ENCODE measurements at places on chromosomes 5 and 9. TPM values are rescaled to one million over a fixed set of nuclear protein-coding genes. Genes with fewer than 3 reads are reported as not detected.

DNA sequence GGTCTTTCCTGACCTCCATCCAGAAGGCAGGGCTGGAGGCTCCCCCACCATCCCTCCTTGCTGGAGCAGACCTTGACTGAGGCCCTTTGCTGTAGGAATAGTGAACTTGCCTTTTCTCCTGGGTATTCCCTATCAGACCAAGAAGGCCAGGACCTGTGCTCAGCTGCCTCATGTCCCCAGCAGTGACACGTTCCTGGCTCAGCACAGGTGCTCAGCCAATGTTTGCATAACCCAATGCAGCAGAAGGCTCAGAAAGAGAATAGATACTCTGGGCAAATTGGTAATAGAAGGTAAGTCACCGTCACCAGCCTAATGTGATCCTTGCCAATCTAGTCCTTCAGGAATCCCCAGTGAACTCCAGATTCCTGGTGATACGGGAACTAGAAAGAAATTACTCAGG is 96.4 kb downstream of the ACTL7B start:
- DNase-seq: no peak

The IFNA13 gene
- total RNA-seq: not detected

- peak; percentile 81 for DNase-seq
Observed at GRCh38 chr9:114155263-114155994, at the start of gene COL27A1. Gene COL27A1, plus strand, starts transcription at chr9:114155537. Its CDS starts 414 bp downstream, at chr9:114155951.

- DNase-seq: no peak
Observed at GRCh38 chr9:91729558-91729842, 220.5 kb downstream of the ROR2 start.

DNA sequence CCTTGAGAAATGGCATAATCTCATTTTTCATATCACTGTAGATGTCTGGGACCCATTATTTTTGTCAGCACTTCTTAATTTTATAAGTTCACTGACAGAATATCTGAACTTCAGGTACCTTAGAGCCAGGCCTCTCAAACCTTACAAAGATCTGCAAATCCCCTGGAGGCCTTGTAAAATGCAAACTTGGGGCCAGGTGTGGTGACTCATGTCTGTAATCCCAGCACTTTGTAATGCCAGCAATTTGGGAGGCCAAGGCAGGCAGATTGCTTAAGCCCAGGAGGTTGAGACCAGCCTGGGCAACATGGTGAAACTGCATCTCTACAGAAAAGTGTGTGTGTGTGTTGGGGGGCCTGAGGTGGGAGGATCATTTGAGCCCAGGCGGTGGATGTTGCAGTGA is 30.8 kb downstream of the RASGRF2 start:
- DNase-seq: peak; percentile 27

The ARL10 gene
- 13.4 TPM for total RNA-seq

The IFNB1 gene
- total RNA-seq: not detected

The NKD2 gene
- total RNA-seq: 2.2 TPM

The UBTD2 gene
- 23.7 TPM for total RNA-seq

The WDR31 gene
- 0.32 TPM for total RNA-seq

DNA sequence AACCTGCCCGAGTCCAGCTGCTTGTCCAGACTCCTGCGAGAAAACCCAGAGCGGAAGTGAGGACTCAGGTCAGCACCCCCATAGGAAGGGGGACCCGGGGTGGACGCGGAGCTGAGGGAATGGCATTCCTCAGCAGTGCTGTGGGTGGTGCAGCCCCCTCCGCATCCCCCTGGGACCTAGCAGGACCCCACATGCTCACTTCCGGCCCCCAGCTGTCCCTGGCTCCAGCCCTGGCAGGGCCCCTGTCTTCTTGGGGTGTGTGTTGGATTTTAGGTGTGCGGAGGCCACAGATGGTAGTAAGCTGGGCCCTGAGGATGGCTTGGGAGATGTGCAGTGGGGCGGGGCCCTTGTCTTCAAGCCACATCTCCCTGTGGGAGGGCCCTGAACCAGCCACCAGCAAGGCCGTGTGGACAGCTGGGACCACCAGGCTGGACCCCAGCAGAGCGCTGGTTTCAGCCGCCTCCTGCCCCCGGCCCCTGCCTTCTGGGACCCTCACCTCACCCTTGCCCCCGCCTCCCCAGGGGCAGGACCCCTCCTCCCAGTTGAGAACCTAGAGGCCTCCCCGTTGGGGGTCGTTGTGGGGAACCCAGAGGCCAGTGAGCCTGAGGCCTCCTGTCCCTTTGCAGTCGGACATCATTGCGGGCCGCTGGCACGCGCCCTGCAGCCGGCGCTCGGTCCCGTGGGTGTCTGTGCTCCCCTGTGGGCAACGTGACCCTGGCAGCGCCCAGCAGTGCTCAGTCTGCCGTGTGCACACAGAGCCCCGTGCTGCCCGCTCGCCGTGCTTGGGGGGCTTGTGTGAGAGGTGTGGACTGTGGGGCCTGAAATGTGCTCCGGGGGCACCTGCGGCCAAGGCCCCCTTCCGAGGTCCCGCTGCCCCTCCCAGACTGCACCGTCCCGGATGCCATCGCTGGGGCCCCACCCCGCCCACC is 10.8 kb upstream of the SLC9A3 start:
- no peak for DNase-seq

GRCh38 chr5:64822320-64822719 is 53.6 kb downstream of the CWC27 start:
- DNase-seq: no peak

- no peak for DNase-seq
Observed at GRCh38 chr9:89666950-89667349, 62.1 kb downstream of the GADD45G start.

GRCh38 chr5:32908641-32909040 is 197.5 kb downstream of the NPR3 start:
- DNase-seq: peak; percentile 35

The SLC27A6 gene
- total RNA-seq: 0.32 TPM

GRCh38 chr9:76703270-76703669 is 61.0 kb upstream of the PCA3 start:
- DNase-seq: no peak

The GFPT2 gene
- 28.9 TPM for total RNA-seq

DNA sequence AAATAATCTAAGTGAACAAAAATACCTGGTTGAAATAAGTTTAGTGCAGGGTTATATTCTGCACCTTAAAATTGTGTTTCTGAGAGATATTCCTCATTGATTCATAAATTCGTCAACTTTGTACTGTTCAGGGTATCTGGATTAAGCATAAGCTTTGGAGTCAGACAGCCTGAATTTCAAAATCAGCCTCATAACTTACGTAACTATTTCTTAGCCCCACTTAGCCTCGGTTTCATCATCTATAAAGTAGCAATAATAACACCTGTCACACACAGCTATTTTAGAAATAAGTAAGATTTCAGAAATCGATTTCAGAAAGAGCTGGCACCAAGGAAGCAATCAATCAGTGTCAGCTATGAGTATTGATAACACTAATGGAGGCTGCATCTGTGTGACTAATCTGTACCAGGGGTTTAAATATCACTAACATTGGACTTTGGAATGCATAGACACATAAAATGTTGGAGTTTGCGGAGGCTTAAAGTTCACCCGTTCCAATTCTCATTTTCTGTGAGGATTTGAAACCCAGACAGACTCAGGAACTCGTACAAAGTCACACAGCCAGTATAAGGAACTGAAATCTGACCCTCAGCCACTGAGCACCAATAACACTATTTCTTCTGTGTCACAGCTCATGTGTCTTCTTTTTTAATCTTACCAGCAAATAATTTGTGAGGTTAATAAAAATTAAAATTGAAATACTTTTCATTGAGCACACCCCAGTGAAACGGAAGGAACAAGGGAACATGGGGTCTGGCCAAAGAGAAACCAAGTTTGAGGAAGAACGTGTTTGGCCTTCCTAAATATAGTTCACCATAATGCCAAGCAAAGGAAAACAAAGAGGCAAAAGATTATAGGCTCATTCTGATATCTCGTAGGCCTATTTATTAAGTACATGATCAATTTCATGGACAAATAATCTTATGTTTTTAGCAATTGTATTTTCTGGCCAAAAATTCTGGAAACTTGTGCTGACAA is 194.4 kb upstream of the PTGER4 start:
- peak; percentile 45 for DNase-seq

The IL13 gene
- total RNA-seq: not detected

GRCh38 chr5:108257996-108258395 is 123.9 kb downstream of the FBXL17 start:
- no peak for DNase-seq

DNA sequence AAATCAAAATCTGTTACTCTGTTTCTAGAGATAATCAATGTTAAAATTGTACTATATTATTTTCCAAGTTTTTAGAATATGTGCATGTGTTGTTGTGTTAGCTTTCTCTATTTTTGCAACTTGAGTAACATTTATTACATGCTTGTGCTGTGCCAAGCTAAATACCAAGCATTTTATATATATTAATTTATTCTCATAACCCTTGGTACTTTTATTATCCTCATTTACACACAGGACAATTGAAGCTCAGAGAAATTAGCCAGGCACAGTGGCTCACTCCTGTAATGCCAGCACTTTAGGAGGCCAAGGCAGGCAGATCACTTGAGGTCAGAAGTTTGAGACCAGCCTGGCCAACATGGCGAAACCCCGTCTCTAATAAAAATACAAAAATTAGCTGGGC is 254.0 kb upstream of the DMRT1 start:
- no peak for DNase-seq

- no peak for DNase-seq
Observed at GRCh38 chr5:191949-192690, 825 bp downstream of the LRRC14B start.

The EQTN gene
- not detected for total RNA-seq

GRCh38 chr5:151757233-151758140 is 944 bp downstream of the ATOX1 start:
- DNase-seq: no peak

- no peak for DNase-seq
Observed at GRCh38 chr5:58924306-58924705, 341.4 kb downstream of the RAB3C start.
